ENCODE measurements at places on chromosomes 4 and X.
A peak's percentile ranks its signal among the peaks of the same experiment; 100 is the strongest.

- no peak for DNase-seq
These were observed 246.5 kb downstream of the PPP1R2C start for GRCh38 chrX:42531441-42531840.

DNA sequence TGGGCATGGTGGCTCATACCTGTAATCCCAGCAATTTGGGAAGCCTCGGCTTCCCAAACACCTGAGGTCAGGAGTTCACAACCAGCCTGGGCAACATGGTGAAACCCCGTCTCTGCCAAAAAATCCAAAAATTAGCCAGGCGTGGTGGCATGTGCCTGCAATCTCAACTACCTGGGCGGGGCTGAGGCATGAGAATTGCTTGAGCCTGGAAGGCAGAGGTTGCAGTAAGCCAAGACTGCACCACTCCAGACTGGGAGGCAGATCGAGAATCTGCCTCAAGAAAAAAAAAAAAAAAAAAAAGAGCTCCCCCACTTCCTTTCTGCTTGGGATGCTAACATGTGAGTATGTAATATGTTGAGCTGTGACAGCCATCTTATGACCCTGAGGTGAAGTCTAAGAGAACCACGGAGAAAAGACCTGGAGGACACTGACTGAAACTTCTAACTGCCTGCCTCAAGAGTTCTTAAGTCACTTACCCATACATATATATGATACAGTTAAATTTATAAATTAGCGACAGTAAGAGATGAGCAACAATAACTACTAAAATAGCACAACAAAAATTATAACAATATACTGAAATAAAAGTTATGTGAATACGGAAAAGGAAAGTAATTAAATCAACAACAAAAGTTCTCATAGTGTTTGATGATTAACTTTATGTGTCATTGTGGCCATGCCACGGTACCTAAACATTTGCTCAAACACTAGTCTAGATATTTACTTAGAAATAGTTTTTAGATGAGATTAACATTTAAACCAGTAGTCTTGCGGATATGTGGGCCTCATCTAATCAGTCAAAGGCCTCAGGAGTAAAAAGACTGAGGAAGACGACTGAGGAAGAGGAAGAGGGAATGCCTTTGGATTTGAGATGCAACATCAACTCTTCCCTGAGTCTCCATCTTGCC, 178.3 kb downstream of the OPHN1 start:
- no peak for DNase-seq

- peak; percentile 24 for DNase-seq
These were observed 67.9 kb upstream of the TBL1X start for GRCh38 chrX:9396930-9397329.

DNA sequence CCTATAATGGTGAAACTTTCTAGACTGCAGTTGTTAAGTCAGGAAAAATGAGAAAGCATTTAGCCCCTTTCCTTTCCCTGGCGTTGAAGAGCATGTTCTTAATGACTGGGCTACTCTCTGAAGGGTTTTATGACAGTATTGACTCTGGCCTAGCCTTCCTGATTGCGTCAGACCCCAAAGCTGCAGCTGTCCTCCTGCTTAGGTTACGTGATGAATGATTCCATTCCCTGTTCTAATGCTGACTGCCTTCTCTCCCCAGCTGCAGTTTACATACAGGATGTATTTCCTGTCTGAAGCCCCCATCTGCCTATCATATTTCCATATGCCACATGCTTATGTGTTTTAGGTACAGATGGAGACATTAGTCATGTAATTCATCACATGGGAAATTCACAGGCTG, 105.8 kb upstream of the EGFL6 start:
- DNase-seq = peak; percentile 81
